ENCODE measurements at places on chromosomes 1 and 21. TPM values are rescaled to one million over a fixed set of nuclear protein-coding genes. Genes with fewer than 3 reads are reported as not detected.

DNA sequence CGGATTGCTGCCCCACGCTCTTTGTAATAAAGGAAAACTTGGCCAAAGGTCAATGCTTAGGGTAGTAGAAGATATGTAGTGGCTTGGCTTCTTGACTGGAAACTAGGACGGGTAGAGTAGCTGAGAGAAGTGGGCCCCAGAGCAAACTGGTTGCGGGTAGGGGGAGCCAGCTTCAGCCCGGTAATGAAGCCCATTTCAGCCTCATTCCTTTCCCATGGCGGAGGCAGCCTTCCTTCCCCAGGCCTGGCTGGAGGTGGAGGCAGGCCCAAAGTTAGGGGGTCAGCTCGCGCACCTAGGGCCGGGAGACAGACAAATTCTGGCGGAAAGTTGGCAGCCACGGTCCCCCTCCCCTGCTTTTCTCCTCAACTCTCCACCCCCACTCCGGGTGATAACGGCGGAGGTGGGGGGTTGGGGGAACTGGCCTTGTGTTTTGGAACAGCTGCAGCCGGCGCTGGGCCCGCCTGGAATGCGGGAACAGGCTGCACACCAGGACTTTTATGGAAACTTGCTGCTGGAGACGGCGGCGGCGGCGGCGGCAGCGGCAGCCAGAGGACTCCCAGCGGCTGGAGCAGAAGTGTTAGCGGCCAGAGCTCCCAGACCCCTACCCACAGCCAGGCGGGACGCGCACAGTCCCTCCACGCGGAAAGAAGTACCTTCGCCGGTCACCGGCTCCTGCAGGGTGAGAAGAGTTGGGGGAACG, at the start of gene NEXN:
Gene NEXN (plus strand): TSS at position 544 of the 700 bp plus-strand sequence. CDS start 27,483 bp downstream, outside the sequence.
- peak; percentile 7 for DNase-seq

The FNDC10 gene
- 0.94 TPM for total RNA-seq

DNA sequence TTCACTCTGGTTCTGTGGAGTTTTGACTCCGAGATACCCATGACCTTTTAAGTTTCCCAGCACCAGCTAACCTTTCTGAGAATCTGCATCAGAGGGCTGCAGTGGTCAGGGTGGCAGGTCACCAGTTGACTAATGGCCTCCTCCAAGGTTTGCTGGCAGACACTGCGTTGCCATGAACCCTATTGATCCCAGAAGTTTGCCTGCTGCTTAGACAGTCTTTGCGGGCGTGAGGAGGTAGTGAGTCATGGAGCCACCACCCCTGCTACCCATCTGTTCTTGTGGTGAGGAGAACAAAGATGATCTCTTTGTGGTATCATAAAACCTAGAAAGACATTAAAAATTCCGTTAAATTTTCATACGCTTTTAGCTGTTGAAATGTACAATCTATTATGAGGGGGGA, 180.4 kb downstream of the FGGY start:
- peak; percentile 50 for DNase-seq

DNA sequence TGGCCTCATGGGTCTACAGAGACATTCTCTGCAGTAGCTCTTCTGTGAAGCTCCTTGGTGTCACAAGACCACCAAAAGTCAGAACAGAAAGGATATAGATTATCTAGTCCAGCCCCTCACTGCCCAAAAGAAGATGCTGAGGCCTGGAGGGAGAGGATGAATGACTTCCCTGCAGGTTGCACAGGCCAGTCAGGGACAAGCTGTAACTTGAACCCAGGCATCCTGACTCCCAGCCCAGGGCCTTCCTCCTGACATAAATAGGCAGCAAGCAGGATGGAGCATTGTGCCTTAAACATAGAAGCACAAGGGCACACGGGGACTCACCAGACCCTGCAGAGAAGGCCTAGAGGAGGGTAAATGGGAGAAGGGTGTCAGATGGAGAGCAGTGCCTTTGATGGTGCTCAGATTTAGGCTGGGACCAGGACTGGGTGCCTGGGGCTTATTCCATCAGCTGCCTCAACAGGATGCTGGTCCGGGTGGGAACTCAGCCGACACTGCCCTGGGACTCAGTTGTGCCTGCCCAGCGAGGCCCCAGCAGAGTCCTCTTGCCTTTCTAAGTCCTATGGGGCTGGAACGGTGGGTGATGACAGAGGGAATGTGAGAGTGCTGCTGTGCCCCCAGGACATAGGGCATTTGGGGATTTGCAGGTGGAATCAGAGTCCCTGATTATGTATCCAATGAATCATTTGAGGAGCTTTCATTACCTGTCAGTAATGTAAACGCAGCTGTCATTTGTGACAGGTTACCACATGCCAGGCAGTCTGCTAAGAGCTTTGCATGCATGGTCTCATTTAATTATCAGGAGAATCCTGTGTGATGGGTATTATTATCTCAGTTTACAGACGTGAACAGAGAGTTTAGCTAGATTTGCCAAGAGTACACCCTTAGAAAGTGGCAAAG, 13.2 kb downstream of the S100A7A start:
- no peak for DNase-seq

- DNase-seq, result peak; percentile 41
Observed at GRCh38 chr1:212700892-212701819, 1.5 kb upstream of the BATF3 start.

- DNase-seq, result no peak
Observed at GRCh38 chr1:33516891-33517567, 44.6 kb downstream of the ZSCAN20 start.

DNA sequence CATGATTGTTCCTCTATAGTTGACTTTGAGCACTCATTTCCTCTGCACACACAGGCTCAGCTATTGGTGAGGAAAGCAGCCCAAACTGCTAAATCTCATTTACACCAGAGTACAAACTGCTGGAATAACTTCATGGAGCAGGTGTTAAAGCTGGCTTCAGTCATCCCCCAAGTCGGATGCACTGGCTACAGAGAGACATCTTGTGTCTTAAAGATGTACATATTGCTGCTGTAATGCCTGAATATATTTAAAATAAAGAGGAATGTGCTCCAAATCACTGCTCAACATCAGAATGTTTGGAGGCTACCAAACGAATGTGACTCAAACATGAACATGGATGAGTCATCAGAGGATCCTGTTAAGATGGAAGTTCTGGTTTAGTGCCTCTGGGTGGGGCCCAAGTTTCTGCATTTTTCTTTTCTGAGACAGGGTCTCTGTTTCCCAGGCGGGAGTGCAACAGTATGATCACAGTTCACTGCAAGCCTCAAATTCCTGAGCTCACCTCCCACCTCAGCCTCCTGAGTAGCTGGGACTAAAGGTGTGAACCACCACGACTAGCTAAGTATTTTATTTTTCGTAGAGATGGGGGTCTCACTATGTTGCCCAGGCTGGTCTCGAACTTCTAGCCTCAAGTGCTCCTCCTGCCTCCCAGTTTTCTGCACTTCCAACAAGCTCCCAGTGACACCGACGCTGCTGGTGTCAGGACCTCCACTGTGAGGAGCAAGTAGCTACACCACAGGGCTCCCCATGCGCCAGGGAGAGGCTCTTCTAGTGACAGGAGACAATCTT, 79.0 kb upstream of the KRTAP19-8 start:
- DNase-seq, result peak; percentile 42

- DNase-seq, result no peak
Observed at GRCh38 chr21:17699524-17700189, 87.0 kb upstream of the BTG3 start.

DNA sequence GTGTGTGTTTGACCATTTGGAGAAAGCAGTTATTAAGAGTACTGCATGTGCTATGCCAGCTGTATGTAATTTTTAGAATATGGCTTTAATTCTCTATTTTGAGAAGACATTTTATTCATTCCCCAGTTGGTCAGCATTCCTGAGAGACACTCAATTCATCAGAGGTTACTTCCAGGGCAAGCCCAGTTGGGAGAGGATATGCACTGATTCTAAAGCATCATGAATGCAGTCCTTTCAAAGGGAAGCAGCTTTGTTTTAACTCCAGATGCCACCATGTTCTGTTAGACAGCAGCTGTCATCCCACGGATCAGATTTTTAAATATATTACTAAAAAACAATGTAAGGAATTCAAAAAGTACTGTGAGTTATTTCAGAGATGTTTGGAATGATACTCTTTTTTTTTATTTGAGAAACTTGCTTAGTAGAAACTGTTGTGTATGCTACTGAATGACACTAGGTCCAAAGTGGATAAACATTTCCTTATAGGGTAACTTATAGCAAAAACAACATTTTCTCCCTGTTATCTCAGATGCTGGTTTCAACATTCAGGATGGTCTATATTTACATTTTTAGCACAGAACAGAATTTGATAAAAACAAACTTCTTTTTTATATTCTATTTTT, 149.5 kb upstream of the B3GALT2 start:
- no peak for DNase-seq

GRCh38 chr1:36705629-36706028, 222.9 kb upstream of the CSF3R start:
- DNase-seq, result no peak

- no peak for DNase-seq
Observed at GRCh38 chr1:38076038-38076437, 29.4 kb upstream of the POU3F1 start.

The ASTN1 gene
- not detected for total RNA-seq
